Pons (tissue), 1 donor: ENCODE measurements at places on chromosomes 6 and 20.

GRCh38 chr6:11025921-11026635, 18.0 kb downstream of the ELOVL2 start:
- no peak for DNase-seq

DNA sequence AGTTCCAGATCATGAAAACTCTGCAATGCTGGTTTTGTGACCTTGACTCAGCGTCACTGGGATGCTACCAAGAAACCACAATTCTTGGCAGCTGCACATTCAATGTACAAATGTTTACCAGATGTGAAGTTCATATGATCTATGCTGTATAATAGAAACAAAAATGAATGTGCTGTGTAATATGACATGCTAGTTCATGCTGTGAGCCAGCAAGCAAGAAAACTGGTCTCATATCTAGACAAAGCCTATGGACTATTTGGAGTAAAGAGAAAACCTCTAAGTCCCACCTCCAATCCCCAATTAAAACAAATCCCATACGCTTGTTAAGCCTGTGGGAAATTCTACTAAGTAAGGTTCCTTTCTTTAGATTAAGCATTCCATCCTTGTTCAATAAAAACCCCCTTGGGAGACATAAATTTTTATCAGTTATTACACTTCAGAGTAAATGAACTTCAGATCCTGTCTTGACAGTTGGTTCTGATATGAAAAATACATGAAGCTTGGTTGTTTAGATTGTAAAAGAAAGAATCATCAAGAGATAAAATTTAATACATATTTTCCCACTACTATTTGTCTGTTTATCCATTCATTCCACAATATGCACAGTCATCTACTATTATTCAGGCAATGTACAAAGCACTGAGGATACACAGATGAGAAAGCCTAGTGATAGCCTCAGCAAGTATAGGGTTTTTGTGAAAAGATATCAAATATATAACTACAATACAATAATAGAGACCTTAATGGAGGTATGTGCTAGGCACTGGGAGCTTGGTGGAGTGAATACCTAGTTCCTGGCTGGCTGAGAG, 20.1 kb downstream of the COL21A1 start:
- DNase-seq = no peak

DNA sequence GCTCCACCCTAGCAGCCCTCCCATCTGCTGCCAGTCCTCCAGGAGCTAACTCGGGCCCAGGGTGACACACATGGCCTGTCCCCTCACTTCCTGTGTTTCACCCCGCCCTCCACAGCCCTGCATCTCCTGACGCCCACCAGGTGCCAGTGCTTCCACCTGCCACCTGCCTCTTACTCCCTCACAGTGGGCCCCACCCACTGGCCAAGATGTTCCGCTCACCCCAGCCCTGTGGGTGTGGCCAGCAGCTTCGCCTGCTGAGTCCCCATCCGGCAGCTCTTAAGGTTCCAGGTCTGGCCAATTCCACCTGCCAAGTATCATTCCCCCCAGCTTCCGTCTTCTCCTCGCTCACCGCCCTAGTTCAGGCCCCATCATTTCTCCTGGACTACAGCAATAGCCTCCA, 184.1 kb downstream of the MBOAT1 start:
- no peak for DNase-seq

GRCh38 chr6:144895313-144896278, 610.5 kb downstream of the UTRN start:
- DNase-seq = no peak

DNA sequence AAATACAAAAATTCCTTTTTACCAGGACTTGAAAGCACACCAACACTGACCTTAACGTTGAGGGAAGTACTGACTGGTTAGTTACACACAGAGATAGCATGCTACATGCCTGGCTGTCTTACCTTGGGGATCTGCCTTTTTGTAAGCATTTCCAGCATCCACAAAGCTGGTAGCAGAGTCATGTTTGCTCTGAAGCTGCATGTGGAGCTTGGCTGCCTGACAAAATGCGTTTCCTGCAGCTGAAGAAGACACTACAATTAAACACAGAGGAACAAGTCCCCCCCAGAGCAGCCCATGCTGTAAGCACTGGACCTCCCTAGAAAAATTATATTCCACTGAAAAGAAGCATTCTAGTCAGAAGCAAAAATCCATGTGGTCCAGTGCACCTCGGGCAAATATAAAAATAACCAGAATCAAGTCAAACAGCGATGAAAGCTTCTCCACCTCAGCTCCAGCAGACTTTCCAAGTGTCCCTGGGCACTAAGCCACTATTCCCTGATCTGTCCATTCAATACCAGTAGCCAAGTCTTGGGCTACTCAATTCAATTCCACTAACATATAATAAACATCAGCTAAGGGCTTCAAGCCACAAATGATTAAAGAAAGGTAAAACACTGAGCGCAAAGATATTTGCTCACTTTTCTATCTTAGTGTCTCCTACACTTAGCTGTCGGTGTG, 24.2 kb downstream of the NAPB start:
- DNase-seq = no peak

DNA sequence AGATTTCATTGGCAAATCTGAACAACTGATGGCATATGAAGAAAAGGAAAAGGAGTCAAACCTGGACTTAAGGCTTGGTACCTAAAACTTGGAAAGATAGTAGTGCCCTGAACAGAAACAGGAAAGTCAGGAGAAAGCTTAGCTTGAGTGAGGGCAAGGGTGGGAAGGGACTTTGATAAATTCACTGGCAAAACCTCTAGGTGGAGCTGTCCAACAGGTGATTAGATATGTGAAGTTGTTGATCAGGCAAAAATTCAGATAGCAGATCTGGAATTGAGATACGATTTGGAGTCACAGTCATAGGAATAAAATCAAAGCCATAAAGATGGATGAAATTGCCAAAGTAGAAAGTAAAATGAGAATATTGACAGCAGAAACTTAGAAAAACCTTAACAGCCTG, 16.1 kb upstream of the ZNF292 start:
- DNase-seq = peak; percentile 70

- DNase-seq = peak; percentile 57
Measured at GRCh38 chr6:46772016-46772415, 21.2 kb upstream of the MEP1A start.
